Bronchial smooth muscle cell (primary cell): ENCODE measurements at places on chromosomes 1 and 21. TPM values are rescaled to one million over a fixed set of nuclear protein-coding genes. Genes with fewer than 3 reads are reported as not detected.

The EDN2 gene
- 0.47 TPM in 1 of 2 replicates, not detected in the other for total RNA-seq

The SAMD13 gene
- 0.94 and 1.1 TPM in 2 replicates for total RNA-seq

The SPATA17 gene
- total RNA-seq = 0.63 and 1.4 TPM in 2 replicates

The ARHGEF16 gene
- total RNA-seq = 0.09 TPM in 1 of 2 replicates, not detected in the other

The RGS4 gene
- 2.7 and 12.6 TPM in 2 replicates for total RNA-seq

The MCOLN3 gene
- total RNA-seq = 0.43 and 6.9 TPM in 2 replicates

The NEGR1 gene
- total RNA-seq = 2.9 and 3.3 TPM in 2 replicates
